ENCODE measurements at places on chromosomes 12 and 14.

GRCh38 chr12:75707983-75708382 lies 196.6 kb upstream of the KRR1 start:
- no peak for DNase-seq

GRCh38 chr12:94872007-94872653 lies 131.4 kb downstream of the NDUFA12 start:
- DNase-seq = no peak

- no peak for DNase-seq
Observed at GRCh38 chr14:47427629-47428028, 247.8 kb downstream of the MDGA2 start.

GRCh38 chr12:49108958-49109404 lies 1.7 kb downstream of the LMBR1L start:
- no peak for DNase-seq

DNA sequence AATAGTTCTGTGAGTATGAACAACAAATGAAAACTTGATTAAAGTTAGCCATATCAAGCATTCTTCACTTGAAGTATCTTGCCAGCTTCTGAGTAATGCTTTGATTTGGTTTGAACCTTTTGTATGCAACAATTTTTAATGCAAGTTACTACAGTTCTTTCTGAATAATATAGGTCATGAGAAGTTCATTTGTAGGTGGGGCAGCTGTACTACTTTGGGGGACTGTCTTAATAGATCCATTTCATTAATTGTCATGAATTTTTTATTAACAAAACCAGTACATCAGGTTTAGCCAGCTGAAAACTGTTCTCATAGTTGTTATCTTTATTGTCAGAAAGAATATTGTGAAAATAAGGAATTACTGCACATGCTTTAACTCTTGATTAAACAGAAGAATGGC lies 142.7 kb downstream of the FOXA1 start:
- no peak for DNase-seq

GRCh38 chr14:68518166-68518565 lies 274.7 kb downstream of the ZFP36L1 start:
- DNase-seq = no peak

DNA sequence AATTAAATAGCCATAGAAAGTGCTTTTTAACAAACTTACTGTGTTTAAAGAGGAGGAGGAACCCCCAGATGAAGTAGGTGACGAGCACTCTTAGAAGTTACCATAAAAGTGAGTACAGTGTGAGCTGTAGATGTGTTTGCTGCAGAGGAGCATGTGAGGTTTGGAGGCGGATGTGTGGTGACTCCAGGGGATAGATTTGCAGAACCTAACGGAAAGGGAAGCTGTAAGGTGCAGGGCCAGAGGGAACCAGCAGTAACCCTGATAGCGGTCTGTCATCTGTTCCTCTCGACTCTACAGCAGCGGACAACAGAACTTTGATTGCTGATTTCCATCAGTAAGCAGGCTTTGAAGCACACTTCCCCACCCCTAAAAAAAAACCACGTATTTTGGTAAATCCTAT lies 5.2 kb downstream of the CALM1 start:
- no peak for DNase-seq

DNA sequence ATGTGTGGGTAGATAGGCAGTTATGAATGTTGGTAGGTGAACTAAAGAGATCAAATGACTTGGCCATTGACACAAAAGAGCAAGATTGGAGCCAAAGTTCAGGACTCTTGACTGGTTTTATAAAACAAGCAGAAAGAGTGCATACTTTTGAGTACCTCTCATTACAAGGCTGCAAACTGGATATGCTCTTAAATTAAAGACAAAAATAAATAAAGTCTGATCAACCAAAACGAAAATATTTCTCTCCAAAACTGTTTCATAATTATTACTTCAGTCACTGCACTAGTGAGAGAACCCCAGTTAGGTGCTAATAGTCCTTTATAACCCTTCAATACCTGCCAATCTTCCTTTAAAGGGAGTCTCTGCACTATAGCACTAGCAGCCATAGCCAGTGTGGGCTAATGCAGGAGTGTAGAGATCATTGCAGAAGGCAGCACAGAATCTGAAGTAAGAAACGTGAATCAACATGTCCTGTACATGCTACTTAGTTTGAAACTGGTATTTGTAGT lies 147.1 kb downstream of the FOXA1 start:
- DNase-seq = no peak

DNA sequence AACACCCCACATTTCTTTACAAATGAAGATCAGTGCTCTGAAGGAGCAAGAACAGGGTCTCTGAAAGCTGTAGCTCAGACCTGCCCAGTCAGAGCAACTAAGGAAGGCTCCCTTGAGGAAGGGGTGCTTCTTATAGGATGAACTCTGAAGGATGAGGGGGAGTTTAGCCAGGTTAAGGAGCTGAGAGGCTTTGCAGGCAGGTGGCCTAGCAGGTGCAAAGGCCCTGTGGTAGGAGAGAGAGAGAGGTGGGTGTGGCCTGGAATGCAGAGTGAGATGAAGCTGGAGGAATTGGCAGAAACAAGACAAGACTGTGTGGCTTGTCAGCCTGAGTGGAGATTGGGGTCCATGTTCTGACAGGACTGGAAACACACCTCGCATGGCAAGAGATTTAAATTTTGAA lies 20.5 kb upstream of the FAM222A start:
- no peak for DNase-seq

Measured in T1000 (cell line).